HEK293T (cell line): ENCODE measurements at places on chromosomes 3 and 15.

DNA sequence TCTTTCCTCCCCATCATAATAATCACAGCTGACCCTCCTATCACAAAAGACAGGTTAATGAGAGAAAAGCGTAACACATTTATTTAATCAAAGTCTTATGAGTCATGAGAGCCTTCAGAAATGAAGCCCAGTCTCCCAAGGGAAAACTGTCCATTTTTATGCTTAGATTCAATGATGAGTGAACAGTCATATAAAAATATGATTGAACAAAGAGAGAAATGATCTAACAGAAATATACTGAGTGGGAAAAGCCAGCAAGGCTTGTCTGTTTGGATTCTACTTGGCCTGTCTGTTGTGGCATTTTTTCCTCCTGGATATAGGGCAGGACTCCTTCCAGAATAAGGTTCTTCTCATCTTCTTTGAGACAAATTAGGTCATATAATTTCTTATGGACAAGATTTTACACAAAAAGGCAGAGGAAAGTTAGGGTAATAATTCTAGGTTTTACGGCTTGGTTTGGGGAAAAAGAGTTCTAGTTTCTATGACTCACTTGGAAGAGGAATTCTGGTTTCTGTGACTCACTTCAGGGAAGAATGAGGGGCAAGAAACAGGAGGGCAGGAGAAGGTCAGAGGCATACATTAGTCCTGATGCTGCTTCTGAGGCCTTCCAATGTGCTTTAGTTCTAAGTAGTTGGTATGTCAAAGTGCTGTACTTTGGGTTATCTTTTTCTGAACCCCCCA is 534.2 kb downstream of the ZIC1 start:
- no peak for DNase-seq

DNA sequence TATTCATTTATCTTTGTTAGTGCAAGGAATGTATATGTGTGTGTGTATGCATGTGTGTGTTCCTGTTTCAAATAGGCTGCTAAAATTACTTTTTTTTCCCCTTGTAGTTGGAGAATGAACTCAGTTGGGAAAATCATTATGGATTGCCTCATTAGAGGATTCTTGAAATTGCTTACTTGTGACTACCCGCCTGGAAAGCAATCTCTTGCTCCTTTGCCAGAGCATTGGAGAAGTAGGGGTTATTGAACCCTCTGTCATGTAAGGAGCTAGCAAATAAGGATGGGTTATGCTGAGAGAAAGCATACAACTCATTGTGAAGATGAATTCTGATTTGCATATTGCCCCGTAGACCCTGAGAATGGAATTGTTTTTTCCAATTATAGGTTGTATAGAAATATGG is 474.5 kb downstream of the CADM2 start:
- no peak for DNase-seq

- DNase-seq, result no peak
These were observed 81.2 kb downstream of the EFL1 start for GRCh38 chr15:82181371-82181770.

- DNase-seq, result no peak
These were observed 141.2 kb downstream of the HCN4 start for GRCh38 chr15:73227433-73228056.

DNA sequence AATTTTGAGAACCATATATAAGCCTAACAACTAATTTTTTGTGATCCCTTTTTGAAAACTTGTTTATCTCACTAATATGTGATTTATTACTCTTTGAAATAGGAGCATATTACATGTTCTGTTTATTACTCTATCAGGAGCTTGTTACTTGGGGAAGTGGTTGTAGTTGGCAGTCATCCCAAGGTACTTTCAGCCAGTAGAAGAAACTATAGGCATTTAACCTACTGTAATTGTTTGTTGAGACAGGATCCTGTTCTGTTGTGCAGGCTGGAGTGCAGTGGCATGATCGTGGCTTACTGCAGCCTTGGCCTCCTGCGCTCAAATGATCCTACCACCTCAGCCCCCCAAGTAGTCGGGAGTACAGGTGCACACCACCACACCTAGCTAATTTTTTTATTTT is 195.6 kb downstream of the TCF12 start:
- DNase-seq, result no peak

DNA sequence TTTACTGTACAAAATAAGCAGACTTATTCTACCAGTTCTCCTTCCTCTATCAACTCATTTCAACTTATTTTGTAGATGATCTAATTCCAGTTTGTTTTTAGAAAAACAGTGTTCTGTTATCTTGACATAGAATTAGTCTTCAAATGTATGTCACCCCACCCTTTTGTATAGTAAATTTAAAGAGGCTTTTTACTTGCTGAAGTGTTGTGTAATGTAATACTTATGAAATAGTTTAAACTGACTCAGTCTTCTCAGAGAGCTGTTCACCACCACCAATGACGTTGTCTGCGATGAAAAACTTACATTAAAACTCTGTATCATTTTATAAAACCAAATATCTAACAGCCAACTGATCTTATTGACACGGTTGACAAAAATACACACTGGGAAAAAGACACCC is 82.9 kb downstream of the RAP2B start:
- DNase-seq, result no peak

GRCh38 chr3:17765819-17766472 is 23.5 kb upstream of the TBC1D5 start:
- no peak for DNase-seq

GRCh38 chr3:37130984-37131859 is 43.2 kb downstream of the LRRFIP2 start:
- DNase-seq, result no peak

DNA sequence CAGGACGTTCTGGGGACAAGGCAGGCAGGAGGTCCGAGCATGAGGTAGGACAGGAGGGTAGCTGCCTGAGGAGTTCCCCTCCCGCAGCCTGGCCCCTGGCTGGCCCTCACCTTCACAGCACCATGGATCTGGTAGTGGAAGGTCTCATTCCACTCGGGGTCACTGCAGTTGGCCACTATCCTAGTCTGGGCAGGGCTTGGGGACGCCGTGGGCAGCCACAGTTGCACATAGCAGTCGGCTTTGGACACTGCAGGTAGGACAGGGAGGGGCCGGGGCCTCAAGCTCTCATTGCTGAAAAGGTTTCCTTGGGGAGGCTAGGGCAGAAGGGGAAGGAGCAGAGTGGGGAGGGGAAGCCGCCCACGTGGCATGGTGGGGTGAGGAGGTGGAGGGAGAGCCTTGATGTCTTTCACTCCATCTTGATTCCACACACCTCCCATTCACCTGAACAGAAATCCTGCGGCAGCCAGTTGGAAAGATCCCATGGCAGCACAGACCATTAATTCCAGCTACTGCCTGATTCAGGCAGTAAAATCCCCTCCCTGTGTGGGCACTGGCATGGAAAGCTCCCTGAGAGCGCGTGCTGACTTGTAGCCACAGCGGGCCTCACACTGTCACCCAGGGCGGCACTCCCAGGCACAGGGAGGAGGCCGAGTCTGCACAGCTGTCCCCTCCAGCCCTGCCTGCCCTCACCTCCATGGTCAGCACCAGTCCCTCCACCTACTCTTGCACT is 2.1 kb downstream of the PLA2G4F start:
- DNase-seq, result no peak

DNA sequence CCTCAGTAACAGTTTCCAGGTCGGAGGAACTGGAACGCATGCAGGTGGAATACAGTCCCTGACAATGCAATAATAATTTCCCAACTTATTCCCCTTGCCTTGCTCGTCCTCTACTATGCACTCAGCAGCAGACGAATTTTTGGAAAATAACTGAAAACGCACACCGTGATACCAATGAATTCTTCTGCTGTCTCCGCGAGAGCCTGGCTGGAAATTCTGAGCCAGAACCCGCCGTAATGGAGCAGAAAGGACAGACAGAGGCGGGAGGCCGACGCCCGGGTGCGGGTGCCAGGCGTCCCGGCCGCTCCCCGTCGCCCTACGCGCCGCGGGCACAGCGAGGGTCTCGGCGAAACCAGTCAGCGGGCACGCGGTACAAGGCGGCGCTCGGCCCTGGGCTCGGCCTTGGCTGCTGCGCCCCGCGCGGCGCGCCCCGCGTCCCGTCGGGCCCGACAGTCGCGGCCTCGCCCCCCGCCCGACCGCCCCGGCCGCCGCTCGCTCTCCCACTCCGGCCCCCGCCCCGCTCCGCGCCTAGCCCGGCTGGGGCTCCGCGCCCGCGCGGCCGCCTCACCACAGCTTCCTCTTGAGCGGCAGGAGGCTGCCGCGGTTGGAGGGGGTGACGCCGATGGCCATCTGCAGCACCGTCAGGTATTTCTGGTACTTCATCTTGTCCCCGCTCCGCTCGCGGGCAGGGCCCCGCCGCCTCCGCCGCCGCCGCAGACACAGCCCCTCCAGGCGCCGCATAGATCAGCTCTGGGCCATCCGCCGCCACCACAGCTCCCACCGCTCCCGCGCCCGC is 114.5 kb upstream of the GOLGA8J start:
- DNase-seq, result peak; percentile 35

DNA sequence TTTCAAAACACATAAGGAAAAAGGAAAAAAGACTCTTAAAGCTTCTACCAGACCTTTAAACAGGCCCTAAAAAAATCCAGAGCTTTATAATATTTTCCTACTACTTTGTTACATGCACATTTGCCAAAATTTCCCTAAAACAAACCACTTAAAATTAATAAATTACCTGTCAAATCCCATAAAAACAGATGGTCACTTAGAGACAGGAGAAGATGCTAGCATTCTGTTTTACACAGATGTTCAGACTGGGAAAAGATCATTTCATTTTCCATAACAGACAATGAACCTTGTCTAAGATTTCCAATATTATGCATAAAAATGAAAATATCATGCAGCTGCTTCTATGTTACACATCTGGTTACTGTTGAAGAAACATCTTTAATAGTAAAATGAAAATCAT is 66.6 kb downstream of the SUCLG2 start:
- DNase-seq, result no peak

DNA sequence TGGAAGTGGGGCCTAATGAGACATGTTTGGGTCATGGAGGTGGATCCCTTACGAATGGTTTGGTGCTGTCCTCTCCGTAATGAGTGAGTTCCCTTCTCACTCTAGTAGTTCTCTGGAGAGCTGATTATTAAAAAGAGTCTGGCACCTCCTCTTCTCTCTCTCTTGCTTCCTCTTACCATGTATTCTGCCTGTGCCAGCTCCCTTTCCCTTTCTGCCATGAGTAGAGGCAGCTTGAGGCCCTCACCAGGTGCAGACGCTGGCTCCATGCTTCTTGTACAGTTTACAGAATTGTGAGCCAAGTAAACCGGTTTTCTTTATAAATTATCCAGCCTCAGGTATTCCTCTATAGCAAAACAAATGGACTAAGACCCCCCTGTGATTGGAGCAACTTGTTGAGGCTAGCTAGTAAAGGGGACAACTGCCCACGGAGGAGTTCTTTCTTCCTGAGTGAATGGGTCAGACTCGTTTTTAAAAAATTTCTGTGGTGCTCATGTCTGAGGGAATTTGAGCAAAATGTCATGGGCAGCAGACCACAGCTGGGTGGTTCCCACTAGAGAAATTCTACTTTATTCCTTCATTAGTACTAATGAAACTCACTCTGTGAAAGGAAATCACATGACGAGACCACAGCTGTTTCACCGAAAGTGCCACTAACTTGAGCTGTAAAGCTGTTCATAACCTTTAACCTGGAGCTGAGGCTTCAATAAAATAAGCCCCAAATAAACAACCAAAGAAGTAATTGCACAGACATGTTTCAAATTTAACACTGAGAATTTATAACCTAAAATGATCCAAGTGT is 210.0 kb downstream of the NFKBIZ start:
- no peak for DNase-seq

DNA sequence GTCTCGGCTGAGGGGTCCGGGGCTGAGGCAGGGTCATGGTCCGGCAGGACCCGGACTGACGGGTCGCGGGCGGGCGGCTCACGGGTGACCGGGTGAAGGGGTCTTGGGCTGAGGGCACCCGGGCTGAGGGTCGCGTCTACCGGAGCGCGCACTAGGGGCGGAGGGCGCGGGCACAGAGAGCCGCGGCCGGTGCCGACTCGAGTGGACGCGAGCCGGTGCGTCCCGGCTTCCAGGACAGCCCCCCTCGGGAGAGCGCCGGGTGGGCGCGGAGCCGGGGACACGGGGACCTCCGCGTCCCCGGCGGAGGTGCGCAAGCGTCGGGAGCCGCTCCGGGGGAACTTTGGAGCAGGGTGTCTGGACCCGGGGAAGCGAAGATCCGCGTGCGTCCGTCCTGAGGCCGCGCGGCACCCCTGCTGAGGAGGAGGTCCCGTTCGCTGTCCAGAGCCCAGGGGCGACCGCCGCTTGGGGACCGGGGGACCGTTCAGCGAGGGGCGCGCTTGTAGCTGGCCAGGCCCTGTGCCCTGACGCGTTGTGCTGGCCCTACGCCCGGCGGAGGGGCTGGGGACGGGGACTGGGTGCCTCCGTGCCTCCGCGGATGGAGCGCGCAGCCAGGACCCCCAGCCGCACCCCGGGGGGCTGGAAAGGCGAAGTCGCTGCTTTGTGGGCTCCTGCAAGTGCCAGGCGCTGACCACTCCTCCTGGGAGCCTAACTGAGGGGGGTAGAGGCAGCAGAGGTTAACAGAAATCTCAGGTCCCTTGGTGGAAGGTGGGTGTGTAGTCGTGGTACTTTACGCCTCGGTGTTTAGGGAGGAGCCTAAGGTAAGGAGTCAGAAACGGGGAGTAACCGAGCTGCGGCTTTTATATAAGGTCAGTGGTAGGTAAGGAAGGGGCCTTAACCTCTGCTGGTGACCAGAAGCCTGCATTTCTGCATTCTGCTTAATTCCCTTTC is at the start of gene PPARG:
Gene PPARG, plus strand, starts transcription at position 889 of the 948 bp plus-strand sequence. CDS start 90,642 bp downstream, outside the sequence.
- peak; percentile 51 for DNase-seq
